NT2/D1 (cell line): ENCODE measurements at places on chromosomes 1 and 21.

- no peak for DNase-seq
These were observed 51.7 kb downstream of the RASSF5 start for GRCh38 chr1:206558794-206559671.

DNA sequence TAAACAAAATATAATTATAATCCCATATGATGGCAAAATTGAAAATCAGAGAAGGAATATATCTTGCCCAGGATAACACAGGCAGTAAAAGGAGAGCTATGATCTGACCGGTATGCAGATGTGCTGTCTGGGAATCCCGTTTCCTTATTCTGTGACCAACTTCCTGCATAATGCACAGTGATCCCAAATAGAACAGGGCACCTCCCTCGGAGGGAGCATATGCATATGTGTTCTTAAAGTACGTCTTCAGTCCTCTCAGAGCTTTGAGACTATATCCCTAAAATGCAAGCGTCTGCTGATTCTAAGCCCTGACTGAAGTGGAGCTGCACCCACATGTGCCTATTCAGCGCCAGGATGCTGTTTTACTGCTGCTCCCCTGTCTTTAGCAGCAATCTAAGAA is 366.1 kb upstream of the PTBP2 start:
- DNase-seq = no peak

GRCh38 chr1:87149241-87150041 is 179.2 kb upstream of the LMO4 start:
- DNase-seq = peak; percentile 56

GRCh38 chr1:159341736-159342135 is 39.6 kb downstream of the FCER1A start:
- no peak for DNase-seq
